Stimulated activated CD8-positive, alpha-beta memory T cell treated with anti-CD3 and anti-CD28 coated beads, Interleukin-15, amount 100 ng/mL, for 4 hours (primary cell): ENCODE measurements at places on chromosomes 1 and 21.
A peak's percentile ranks its signal among the peaks of the same experiment; 100 is the strongest.

GRCh38 chr1:205343431-205344065 lies 13.2 kb downstream of the KLHDC8A start:
- DNase-seq, result no peak

GRCh38 chr1:90763930-90764329 lies 46.8 kb upstream of the BARHL2 start:
- no peak for DNase-seq

- no peak for DNase-seq
Measured at GRCh38 chr1:72623299-72623708, 341.0 kb upstream of the NEGR1 start.

DNA sequence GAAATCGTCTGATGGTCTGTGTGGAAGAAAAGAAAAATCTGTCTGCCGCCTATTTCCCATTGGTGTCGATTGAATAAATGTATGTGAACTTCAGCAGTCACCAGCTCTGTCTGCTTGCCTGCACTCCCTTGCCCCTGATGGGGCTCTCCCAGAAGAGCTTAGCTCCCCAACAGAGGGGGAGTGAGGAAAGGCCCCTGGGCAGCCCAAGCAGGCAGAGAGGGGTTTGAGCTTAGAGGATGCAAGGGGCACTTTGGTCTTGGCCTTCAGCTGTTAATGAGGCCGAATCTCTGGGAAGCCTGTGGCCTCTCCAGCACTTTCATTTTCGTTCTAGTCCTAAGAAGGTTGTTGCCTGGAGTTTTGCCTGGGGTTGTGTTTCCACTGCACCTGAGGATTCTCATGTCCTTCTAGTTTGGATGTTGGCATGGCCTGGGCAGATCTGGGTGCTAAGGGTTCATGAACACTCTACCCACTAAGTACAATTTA lies 2.8 kb downstream of the FOXD2 start:
- DNase-seq, result no peak

DNA sequence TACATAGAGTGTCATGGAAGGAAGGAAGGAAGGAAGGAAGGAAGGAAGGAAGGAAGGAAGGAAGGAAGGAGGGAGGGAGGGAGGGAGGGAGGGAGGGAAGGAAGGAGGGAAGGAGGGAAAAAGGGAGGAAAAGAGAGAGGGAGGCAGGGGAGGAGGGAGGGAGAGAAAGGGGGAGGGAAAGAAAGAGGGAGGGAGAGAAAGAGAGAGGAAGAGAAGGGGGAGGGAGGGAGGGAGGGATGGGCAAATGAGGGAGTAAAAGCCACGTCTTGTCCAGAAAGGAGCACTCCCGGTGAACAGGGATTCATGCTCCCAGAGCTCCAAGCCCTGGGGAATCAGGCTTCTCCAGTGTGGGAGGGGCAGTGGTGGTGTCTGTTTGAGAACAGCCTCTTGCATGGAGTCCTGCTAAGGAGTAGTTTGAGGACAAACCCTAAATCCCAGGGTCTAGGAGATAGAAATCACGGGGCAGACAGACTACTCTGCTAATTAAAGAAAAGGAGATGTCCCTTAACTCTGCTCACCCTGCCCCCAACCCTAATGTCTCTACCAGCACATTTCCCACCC lies 71.6 kb downstream of the TAS1R2 start:
- DNase-seq, result no peak

- no peak for DNase-seq
Measured at GRCh38 chr1:20726932-20727745, 5.4 kb downstream of the SH2D5 start.

GRCh38 chr1:27658951-27659496 lies 13.0 kb downstream of the IFI6 start:
- no peak for DNase-seq

DNA sequence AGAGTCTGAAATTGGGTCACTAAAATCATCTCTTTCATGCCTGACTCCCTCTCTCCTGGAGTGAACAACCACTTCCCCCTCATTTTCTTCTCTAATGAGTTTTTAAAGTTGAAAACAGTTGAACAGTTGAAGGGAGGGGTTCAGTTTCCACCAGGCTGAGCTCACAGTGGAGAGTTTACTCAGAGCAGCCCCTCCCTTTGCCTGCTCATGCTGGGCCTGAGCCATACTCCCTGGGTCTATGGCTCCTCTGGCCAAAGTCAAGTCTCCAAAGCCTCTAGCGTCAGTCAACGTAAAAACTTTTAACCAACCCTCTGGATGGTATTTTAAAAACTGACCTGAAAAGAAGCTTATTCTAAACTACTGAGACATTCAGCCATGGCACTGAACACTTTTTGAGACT lies 100.8 kb upstream of the RNPC3 start:
- no peak for DNase-seq

DNA sequence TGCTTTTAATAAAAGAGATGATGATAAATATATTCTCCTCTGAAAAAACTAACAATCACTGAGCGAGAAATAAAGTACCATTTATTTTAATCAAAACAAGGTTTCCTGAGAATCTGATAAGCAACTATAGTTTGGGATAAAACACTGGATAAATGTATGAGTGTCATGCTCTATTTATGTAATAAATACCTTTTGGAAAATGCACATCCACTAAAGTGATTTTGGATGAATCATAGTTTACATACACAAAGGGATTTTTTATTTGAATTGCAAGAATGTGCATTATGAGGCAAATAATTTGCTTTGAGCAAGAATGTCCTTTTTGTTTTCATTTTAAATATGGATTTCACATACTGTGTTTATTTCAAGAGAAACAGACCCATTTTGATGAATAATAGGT lies 1483.5 kb downstream of the MRPL39 start:
- DNase-seq, result no peak

- no peak for DNase-seq
Measured at GRCh38 chr1:66641891-66642473, 108.0 kb downstream of the SGIP1 start.

DNA sequence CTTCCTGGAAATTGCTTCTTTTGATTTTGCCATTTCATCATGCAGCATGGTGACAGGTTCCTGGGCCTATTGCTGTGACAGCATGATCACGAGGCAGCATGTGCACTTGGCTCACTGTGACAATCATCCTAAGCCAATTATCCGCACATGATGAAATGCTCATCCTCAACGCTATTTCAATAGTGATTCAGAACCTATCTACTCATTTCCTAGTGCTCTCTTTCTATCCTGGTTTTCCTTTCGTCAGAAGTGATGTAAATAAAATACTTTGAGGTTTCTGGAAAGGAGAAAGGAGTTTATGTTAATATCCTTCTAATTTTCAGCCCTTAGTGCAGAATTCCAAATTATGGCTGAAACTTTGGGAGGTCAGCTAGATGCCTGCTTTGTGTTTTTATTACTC lies 110.6 kb upstream of the ADAMTS5 start:
- no peak for DNase-seq

DNA sequence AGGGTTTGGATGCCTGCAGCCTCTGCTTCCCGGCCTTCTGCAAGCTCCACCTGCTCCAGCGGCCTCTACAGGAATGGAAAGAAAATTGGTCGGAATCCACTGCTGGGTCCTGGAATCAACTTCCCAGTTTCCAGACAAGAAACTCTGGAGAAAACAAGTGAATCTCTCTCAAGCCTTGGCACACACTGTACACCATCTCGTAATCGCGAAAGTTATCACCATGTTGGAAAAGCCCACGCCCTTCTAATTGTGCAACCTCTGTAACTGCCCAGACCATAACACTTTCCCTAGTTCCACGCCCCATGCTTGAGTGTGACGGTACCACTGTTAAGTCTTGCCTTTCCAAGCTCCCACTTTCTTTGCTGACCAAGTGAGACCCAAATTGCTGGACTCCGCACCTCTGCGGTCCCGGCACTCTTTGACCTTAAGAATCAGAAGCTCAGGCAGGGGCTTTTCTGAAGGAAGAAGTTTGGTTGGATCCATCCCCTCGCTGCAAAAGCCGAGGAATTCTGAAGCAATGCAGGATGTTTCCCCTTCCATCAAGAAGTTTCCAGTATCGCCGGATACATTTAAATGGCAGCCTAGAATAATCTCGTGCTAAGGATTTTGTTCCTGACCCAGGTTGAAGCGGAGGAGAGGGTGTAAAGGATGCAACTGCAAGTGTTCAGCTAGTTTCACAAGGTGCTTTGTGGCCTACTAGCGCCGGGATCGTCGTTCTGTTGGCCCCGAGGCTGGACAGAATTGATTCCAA lies 6.2 kb downstream of the NR5A2 start:
- DNase-seq, result no peak

DNA sequence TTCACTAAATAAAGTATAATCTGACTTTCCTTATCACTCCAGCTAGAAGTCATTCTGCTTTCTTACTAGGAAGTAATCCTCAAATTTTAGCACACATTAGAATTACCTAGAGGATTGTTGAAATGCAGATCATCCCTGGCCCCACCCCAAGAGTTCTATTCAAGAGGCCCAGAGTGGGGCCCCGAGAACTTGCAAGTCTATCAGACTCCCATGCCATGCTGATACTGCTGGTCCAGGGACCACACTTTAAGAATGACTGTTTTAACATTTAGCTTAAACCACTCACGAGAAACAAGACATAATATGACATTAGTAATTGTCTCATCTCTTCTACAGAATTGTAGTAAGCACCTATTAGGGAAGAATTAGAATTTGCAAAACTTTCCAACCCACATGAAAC lies 7.7 kb upstream of the SYNJ1 start:
- no peak for DNase-seq

DNA sequence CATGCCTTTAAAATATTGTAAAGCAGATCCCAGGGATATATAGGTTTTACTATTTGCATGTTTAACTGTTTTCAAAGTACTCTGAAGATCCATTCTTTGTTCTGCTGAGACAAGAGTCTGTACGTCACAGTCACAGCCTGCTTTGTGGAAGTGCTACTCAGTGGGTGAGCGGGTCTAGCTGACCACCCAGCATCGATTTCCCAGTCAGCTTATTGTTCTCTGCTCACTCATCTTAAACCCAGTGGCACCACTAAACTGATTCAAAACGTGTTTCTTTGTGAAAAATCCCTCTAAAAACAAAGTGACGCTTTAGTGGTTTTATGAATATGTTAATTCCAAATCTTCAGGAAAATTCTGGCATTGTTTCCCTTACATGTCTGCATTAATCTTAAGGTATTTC lies 12.4 kb downstream of the PLPP3 start:
- no peak for DNase-seq

DNA sequence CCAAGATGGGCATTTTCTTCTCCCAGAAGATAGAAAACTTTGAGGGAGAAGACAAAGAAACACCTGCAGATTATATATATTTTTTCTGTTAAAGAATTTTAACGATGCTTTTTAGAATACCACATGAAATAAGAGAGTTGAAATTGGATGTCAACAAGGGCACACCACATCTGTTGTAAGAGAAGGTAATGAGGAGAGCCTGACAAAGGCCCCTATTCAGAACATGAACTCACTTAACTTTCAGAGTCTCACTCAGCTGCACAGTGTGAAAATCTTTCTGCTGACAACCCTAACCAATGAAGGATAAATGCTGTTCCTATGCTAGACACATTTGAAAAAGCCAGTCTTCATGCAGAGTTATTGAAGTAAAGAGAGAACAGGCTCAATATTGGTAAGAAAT lies 7.3 kb downstream of the KRTAP22-2 start:
- no peak for DNase-seq

- peak; percentile 69 for DNase-seq
Measured at GRCh38 chr1:167714098-167714438, 7.7 kb upstream of the MPZL1 start.

DNA sequence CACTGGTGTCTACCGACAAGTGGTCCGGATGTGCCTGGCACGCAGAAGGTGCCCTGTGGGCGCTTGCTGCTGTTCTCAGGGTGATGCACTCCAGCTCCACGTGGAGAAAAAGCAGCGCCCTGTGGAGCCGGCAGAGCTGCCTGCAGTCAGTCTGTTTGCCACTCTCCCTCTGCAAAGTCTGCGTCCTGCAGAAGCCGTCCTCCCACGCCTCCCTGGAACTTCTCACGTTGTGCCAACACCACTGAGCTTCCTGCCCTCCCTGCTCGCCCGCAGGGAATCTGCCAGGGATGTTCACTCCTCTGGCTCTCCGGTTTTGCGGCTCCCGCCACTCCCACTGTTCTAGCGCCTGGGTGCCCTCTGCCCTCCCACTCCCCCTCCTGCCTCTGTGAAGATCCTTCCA lies 19.8 kb upstream of the UBXN10 start:
- no peak for DNase-seq

- no peak for DNase-seq
Measured at GRCh38 chr1:9247894-9248293, 13.3 kb downstream of the H6PD start.

DNA sequence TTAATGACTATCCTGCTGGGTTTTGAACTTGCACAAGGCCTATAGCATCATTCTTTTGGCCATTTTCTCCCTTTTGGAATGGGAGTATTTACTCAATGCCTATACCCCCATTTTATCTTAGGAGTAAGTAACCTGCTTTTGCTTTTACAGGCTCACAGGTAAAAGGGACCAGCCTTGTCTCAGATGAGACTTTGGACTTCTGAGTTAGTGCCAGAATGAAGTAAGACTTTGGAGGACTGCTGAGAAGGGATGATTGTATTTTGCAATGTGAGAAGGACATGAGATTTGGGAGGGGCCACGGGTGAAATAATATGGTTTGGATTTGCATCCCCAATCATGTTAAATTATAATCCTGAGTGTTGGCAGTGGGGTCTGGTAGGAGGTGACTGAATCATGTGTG lies 212.7 kb downstream of the FAF1 start:
- DNase-seq, result no peak

GRCh38 chr1:74650561-74650960 lies 23.0 kb downstream of the ERICH3 start:
- DNase-seq, result no peak

DNA sequence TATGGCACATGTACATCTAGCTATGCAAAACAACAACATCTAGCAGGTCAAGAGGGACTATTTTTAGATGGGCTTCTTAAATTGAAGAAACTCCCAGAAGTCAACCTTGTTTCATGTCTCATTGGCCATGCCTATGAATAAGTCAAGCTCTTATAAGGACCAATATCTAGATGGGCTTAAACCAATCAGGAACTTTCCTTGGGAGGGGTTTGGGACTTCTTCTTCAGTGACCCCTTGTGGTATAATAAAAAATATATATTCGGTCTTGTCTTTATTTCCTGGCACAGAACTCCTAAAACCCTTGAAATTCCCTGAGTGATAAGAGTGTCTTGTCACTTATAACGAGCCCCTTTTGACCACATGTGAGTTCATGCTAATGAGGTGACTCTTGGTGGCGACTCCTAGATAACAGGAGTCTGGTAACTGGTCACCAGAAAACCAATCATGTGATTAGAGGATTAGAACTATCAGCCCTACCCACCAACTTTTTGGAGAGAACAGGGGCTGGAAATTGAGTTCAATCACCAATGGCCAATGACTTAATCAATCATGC lies 218.3 kb downstream of the HHIPL2 start:
- no peak for DNase-seq

- DNase-seq, result no peak
Measured at GRCh38 chr1:218345673-218346390, 696 bp downstream of the TGFB2 start.
